NCI-H526 treated with DMSO at 0.1 percent for 48 hours (cell line): ENCODE measurements at places on chromosomes 6 and 20.

DNA sequence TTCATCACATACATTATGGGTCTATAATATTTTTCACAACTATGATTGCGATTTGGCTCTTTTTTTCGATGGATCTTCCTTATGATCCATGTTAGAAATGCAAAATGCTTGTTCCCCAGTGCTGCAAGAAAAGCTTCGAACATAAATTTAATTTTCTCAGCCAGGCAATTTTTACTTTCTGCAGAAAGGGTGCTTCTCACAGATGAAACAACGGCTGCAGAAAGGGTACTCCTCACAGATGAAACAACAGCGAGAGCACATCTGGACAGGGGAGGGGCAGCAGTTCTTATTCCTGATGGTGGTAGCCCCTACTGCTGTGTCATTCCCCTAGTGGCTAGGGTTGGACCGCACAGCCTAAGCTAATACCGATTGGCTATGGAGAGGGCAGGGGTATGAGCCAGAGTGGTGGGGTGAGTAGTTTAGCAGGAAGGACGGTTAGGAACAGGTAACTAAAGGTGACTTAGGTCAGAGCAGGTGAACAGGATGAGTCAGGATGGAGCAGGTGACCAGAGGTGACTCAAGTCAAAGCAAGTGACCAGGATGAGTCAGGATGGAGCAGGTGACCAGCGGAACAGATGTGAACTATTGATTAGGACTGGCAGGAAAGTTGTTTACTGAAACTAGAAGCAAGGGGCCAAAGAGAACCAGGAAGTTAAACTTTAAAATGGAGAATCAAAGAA is 13.4 kb upstream of the TREML4 start:
- no peak for DNase-seq

DNA sequence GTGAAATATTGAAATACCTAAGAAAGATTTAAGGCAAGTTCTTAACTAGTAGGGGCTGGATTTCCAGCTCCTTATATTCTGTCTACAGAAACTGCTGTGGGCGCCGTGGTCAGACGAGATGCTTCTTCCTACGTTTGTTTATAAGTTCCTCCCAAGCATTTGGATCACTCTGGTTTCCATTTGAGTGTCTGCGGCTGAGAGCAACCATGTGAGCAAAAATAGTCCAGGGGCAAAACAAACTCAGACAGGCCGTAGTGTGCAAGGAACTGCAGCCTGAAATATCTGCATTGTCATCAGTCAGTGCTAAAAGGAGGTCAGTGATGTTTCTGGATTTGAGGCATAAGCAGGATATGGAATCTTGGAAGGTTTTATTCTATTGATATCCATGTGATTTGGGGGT is 485.9 kb upstream of the JAG1 start:
- no peak for DNase-seq

GRCh38 chr20:51488331-51488730 is 54.2 kb downstream of the NFATC2 start:
- no peak for DNase-seq

GRCh38 chr6:16570946-16571345 is 190.3 kb downstream of the ATXN1 start:
- DNase-seq = no peak

GRCh38 chr20:63322146-63322932 is 29.4 kb downstream of the COL20A1 start:
- no peak for DNase-seq

DNA sequence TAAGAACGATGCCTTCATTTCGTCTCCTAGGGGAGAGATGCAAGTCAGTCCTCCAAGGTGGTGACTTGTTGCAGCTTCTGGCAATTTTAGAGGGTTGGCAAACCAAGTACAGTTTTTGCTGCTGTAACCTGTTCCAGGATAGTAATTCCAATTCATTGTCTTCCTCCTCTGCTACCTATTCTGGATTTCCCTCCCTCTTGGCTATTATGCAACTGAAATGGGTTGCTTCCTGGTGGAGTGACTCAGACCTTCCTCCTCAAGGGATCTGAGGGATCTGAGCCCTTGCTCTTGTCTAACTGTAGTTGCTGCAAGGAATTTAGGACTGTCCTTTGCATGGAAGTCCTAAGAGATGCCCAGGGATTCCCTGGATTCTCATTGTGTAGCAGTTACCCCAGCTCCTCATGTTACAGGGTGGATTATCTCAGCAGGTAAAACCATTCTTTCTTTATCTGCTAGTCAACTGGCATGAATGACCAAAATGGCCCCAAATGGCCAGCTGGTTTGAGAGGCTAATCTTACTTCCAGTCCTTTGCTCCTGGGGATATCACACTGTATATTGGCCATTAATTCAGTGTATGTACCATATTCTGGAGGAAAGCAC is 17.6 kb upstream of the ELMO2 start:
- DNase-seq = no peak

DNA sequence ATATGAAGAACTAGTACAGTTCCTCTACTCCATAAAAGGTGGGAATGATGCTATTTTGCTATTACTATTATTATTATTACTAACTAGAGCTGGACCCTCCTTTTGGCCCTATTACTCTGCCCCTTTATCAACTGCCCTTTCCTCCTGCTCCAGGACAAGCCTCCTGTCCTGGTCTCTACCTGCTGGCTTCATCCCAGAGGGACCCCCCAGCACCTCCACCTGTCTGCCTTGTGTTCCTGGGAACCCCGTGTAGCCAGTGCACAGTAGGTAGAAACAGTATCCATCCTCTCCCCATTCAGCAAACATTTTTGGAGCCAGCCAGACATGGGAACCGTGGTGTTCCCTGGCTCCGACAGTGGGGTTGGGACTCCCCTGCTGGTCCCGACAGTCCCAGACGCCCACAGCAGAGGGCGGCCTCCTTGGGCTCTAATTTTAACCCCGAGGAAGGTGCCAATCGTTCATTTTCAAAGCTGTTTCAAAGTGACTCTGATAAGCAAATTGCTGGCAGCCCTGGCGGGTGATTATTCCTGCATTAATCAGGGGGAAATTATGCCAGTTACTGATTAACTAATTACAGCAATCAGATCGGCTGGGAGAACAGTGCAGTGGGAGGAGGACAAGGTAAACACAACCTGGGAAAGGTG is 44.2 kb upstream of the MDGA1 start:
- DNase-seq = peak; percentile 38

DNA sequence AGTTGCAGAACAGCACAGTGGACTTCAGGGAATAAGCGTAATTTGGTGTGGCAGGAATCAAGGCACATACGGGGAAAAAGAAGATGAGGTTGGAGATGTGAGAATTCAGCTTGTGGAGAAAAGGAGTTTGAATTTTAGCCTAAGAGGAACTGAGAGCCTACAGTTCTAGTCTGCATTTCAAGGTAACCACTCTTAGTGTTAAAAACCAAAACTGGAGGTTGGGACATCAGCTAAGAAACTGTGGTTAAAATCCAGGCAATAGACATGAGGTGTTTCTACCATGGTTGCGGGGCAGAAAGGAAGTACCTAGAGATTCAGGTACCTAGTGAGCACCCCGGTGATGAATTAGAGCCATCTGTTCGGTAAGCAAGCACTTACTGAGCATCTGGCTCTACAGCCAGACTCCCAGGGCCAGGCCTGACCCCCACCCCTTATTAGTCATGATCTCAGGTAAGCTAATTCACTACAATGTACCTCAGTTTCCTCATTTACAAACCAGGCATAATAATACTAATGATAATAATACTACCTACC is 44.4 kb downstream of the FAXC start:
- DNase-seq = no peak

DNA sequence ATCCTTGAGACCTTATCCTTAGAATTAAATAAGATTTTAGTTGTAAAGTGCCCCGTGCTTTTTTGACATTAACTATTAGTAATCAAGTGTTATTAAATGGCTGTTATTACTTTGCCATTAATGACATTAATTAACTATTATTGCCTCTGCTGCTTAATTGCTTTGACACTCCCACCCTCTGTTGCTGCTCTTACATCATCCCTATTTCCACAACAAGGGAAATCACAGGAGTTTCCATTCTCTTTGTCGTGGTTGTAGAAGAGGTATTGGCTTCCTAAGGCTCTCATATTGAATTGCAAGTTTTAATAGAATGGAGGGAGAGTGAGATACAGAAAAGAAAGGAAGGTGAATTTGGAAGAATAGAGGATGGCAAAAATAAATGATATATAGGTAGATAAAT is 545.8 kb downstream of the MMUT start:
- no peak for DNase-seq

DNA sequence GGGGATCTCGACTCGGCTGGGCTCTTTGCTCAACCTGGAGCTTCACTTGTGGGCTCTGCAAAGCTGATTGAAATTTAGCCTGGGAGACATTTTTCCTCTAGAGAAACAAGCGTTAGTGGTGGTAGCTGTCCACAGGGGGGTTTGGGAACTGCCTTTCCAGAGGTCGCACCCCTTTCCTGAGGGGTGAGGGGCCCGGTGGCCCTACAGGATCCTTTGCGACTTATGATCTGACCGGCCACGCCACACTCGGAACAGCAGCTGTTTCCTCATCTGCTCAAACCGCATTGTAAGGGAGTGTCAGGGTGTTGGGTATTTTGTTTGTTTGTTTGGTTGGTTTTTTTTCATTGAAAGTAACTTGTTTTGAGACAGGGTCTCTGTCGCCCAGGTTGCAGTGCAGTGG is 21.0 kb downstream of the PNLDC1 start:
- DNase-seq = no peak

GRCh38 chr20:21820688-21821087 is 115.2 kb downstream of the PAX1 start:
- no peak for DNase-seq

GRCh38 chr6:147017153-147017552 is 187.1 kb upstream of the STXBP5 start:
- DNase-seq = no peak

DNA sequence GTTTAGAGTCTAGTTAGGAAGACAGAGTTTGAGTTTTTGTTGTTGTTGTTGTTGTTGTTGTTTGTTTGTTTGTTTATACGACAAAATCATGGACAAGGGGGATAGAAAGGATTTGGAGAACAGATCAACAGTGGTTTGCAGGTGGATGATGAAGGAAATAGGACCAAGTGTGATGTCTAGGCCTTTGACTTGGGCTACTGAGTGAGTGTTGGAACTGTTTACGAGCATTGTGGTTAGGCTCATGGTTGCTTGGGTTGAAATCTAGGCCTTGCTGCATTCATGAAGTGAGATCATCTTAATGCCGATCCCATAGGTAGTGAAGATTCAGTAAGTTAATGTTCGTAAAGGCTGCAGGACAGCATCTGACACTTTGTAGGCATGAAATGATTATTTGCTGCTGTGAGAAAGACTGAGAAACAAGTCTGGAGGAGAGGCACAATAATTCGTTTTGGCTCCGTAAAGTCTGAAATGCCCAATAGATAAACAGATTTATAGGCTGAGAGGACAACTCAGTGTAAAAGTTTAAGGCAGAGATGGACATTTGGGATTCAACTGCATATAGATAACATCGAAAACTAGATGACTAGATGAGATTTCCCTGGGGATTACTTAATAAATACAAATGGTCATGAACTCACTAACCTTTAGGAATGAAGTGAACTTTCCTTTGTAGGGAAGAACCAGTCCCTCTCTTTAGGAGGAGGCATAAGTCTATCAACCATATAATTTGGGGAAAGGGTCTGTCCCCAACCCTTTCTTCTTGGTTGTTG is 70.0 kb downstream of the HDDC2 start:
- DNase-seq = no peak

- DNase-seq = no peak
These were observed 302.8 kb upstream of the RNF217 start for GRCh38 chr6:124659427-124659826.

- peak; percentile 22 for DNase-seq
These were observed 1.7 kb downstream of the THBS2 start for GRCh38 chr6:169251822-169252504.

DNA sequence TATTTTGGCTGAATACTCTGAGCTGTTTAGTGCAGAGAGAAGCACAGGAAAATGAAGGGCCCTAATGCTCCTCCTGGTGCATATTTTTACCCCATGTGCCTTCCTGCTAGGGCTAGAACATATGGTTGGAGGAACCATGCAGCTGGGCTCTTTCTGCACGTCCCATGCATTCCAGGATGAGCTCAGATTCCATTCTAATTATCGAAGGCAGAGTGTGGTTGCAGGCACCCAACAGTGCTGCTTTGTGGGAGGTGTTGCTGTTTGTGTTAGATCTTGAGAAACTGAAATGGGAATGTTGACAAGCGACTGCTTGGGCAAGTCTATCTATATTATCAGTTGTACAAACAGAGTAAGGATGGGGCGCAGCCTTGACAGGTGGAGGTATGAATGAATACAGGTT is 419.5 kb downstream of the DHX35 start:
- no peak for DNase-seq

DNA sequence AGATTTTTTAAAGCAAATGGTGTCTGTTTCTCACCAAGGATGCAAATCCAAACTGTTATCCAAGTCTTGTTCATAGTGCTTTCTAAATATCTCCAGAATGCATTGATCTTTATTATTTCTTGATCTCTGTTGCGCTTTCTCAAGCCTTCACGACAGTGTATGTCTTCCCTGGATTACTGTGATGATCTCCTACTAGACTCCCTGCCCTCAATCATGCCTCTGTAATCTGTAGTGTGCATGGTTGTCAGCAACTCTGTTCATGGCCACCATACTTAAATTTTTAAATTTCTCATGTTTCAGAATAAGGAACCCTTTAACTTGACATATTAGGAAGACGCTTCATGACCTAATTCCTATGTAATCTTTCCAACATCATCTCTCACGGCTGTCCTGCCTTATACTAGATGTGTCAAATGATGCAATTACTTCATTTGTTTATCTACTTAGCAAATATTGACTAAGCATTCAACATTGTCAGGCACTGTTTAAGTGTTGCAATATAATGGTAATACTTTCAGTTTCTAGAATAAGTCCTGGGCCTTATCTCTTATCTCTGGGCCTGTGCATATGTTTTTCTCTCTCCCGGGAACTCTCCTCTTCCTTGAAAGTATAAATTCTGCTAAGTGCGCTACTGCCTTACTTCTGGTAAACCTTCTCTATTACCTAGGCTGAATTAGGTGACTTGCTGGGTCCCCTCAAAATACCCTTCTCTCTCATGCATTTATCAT is 25.6 kb upstream of the AHI1 start:
- peak; percentile 7 for DNase-seq

- no peak for DNase-seq
These were observed 124.0 kb downstream of the ZFAND3 start for GRCh38 chr6:37943436-37944058.

DNA sequence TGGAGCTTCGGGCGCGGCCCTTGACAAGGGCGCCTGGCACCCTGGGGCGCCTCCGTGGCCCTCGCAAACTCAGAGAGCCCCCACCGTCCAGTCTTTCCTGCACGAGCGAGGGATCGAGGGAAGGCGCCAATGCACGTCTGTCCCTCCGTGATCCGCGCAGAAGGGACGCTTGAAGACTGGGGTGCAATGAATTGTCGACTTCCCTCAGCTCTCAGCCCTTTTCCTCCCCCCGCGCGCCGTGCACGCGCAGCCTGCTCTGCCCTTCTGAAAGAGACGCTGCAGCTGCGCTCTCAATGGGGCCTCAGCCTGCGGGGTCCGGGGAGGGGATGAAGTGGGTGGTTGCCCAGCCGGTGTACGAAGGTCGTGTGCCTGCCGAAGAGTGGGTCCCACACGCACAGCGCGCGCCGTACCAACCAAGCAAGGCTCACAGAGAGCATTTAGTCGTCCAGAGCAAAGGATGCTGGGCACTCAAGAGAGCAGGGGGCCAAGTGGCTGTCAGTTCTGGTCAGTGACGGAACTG is 5.5 kb upstream of the SOX4 start:
- DNase-seq = peak; percentile 95

- no peak for DNase-seq
These were observed 15.8 kb downstream of the NPEPL1 start for GRCh38 chr20:58708246-58708931.
